ENCODE measurements at places on chromosomes 4 and X.

DNA sequence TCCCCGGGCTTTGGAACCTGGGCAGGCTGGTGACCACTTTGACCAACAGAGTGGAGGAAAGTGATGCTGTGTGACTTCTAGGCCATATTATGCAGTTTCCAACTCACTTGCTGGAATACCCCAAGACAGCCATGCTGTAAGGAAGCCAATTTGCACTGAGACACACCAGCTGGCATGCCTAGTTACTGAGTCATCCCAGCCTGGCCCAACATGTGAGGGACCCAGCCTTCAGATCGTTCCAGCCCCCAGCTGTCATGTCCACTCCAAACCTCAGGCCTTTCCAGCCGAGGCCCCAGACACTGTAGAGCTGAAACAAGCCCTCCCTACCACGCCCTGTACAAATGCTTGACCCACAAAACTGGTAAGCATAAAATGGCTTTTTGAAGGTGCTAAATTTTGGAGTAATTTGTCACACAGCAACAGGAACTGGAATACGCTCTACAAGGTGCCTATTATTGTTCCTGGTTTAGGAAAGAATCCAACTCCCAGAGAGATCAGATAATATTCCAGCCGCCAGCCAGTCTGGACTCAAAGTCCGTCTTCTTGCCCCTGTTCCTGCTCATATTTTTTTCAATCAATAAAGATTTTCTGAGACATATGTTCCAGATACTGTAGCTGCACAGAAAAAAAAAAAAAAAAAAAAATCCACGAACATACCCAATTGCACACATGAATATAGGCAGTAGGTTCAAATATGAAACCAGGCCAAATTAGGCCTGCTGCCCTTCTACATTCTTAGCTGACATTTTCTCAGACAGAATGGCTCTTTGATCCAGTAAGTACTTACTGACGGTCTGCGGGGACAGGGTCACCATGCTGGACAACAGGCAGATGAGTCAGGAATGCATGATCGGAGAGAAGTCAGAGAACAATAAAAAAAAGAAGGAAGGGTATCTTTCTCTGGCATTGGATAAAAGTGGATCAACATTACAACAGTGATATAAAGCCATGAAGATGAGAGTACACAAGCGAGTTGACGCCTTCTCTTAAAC is 35.1 kb downstream of the SH3KBP1 start:
- peak; percentile 65 for DNase-seq

DNA sequence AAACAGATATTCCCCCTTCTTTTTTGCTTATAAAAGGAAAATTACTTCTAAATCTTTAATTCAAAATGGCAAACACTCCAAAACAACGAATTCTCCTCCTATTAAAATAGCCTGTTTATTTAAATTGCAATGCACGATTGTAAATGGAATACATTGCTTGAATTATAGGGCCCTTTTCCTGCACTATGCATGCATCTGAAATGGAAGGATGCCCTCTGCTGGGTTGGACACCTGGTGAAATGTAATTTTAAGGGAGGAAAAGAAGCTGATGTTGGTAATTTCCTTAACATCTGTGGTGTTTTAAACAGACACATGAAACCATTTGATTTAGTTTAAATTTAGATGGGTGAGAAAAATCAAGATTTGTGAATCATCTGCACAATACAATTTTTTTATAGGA is 72.8 kb downstream of the GRXCR1 start:
- no peak for DNase-seq

- no peak for DNase-seq
These were observed 16.7 kb downstream of the SAGE1 start for GRCh38 chrX:135910251-135910650.

DNA sequence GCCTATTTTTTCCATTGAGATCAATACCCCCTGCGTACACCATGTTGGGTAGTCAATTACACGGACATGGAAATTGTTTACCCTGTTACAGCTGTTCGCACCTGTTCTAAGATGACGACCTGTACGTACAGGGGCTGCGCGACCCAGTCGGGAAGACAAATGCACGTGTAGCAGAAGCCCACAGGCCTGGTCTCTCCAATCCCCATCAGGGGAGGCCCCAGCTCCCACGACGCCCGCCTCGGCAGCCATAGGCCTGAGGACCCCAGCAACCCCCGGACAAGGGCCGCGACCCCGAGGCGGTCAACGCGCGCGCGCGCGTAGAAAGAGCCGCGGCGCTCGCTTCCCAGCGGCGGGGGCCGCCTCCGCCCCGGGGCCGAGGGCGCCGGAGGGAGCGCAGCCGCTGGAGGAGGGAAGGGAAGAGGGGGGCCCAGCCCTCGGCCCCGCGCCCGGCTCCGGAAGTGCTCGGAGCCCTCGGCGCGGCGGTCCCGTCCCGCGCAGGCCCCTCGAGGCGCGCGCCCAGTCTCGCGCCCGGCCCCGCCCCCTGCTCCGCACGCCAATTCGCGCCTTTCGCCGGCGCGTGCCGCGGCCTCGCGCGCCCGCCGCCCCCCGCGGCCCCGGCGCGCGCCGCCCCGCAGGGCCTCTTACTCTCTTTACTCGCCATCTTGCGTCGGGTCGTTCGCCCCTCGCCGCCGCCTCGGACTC is 618 bp downstream of the RBBP7 start:
- DNase-seq, result peak; percentile 18

- DNase-seq, result peak; percentile 31
These were observed 25.9 kb downstream of the SMIM31 start for GRCh38 chr4:164779811-164780216.

DNA sequence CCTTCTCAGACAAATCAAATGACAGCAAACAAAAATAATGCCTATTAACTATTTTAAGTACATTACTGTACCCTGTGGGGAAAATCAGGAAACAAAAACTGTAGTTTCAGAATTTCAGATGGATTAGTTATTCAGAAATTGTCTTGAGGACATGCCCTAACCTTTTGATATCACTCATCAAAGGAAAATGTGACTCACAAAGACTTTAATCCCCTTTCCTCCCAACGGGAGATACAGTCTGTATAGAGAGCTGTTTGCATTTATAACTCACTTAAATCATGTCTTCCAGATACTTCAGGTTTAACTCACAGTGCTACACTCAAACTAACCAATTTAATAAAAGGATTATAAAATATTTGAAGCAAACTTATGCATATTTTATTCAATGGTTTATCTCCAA is 304.0 kb downstream of the MAPK10 start:
- peak; percentile 18 for DNase-seq

DNA sequence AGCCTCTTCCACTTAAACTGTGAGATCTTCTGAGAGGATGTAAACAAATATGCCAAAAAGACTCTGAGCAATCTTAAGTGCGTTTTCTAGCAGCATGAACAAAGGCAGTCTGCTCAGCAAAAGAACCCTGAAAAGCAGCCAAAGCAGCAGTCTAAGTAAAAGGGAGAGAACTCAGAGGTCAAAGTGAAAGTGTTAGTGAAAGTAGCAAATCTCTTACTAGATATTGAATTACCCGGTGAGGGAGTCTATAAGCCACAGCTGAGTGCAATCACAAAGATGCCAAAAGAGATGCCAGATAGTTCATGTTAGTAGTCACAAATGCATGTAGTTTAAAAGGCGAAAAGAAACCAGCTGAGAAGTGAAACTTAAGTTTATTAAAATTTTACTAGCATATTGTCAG is 7.9 kb upstream of the GNRHR start:
- DNase-seq, result peak; percentile 59

GRCh38 chrX:118116713-118117550 is at the start of gene KLHL13:
TSS of gene KLHL13 (minus strand) at chrX:118116810. CDS start at chrX:118028473, 88,337 bp downstream.
- DNase-seq, result peak; percentile 18

GRCh38 chr4:16827794-16828724 is 70.4 kb downstream of the LDB2 start:
- DNase-seq, result peak; percentile 4

- no peak for DNase-seq
These were observed 3.1 kb downstream of the FRMPD3 start for GRCh38 chrX:107452581-107452980.

DNA sequence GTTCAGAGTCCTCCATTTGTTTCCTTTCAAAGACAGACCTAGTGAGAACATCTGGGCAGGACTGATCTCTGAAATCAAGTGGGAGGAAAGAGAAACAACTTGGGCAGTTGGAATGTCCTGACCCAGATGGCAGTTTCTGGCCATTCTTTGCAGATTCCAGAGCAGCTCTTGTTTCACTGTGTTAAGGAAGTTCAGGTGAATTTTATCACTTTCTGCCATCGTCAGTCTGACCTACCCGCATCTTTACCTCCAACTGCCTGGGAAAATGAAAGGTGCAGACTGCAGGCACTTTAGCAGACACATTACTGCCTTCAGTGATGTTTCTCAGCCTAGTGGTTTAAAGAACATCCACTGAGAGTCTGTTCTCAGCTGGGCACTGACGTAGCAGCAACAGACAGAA is 216.2 kb downstream of the CEP135 start:
- no peak for DNase-seq

DNA sequence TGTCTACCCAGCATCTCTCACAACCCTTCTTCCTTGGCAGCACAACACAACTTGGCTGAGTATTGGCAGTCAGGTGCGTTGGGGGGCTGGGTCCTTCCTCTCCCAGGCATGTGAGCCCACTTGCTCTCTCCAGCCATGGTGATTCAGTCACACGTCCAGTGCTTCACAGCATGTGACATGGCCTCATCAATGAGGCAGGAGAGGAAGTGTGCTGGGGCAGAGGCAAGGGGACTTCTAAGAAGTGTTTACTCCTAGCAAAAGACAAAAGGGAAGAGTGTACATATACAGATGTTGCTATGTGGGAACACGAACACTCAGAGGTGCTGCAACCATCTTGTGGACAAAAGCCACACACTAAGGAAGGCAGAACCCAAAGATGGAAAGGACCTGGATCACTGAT is 380.8 kb downstream of the FBXW7 start:
- DNase-seq, result no peak

GRCh38 chr4:58163156-58163555 is 1053.0 kb upstream of the IGFBP7 start:
- no peak for DNase-seq

DNA sequence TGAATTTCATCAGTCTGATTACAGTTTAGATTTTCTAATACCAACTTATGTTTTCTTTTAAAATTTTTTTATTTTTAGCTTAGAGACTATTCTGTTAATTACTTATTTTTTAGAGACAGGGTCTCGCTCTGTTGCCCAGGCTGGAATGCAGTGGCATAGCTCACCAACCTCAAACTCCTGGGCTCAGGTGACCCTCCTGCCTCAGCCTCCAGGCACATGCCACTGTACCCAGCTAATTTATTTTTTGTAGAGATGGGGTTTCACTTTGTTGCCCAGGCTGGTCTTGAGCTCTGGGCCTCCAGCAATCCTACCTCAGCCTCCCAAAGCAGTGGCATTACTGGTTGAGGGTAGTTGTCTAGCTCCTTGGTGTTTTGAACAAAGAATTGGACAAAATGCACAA is 102.0 kb downstream of the KLHL8 start:
- no peak for DNase-seq

- DNase-seq, result no peak
These were observed 411.2 kb downstream of the DTHD1 start for GRCh38 chr4:36692586-36692985.

DNA sequence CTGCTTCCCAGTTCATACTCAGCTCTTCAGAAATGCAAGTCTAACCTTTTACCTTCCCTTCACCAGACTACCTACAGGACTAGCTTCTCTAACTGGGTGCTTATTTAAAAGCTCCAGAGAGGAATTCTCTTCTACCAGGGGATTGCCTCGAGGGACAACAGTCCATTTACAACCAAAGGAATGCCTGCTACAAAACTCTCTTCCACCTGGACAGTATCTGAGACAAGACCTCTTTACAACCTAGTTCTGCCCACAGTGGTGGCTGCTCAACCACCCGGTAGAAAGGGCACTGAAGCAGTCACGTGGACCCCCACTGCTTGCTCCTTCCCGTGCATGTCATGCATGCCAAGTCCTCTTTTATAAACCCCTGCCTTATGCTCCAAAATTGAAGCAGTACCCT is 158.1 kb upstream of the ANXA10 start:
- DNase-seq, result no peak

DNA sequence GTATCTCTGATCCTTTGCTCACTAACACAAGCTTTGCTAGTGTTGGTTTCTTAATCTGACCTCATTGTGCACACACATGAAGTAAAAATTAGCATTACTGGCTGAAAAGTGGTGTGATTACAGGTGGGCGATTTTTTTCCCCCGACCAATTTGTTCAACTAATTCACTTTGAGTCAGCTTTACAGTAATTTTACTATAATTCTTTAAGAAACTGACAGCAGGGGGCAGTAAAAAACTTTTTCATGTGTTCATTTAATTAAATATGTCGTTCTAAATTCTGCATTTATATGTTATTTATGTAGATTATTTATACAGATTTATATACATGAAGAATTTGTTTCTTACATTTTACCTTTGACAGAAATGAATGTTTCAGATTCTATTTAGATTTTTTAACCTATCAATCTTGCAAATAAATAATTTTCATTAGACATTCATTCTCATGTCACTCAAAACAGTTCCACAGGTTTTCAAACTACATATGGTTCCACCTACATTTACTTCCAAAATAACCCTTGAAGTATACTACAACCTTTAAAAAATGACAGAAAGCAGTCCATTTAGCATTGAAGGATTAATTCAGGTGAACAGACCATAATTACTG is 17.5 kb downstream of the PALLD start:
- peak; percentile 50 for DNase-seq

GRCh38 chr4:54497947-54498346 is 159.8 kb upstream of the KIT start:
- no peak for DNase-seq

DNA sequence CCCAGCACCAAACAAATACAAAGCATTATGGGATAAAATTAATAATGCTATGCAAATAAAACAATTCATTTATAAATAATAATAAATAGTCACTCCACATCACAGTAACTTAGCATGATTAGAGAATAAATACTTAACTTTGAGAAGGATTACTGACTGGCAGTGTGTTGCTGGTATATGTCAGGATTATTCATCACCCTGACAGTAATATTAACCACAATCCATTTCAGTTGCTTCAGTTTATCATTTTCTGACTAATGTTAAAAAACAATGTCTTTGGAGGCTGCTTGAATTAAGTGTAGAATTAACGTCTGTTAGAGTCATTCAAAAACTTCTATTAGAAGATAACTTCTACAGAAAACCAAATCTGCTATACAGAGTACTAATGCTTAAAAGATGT is 124.1 kb upstream of the MAB21L2 start:
- no peak for DNase-seq

Measured in IMR-90 (cell line).